ENCODE measurements at places on chromosomes 7 and 10. TPM values are rescaled to one million over a fixed set of nuclear protein-coding genes. Genes with fewer than 3 reads are reported as not detected.

- DNase-seq, result no peak
These were observed 206.2 kb downstream of the TMEM178B start for GRCh38 chr7:141280100-141280499.

GRCh38 chr10:112373912-112374338, at the start of gene ACSL5:
Gene ACSL5, plus strand, starts transcription at chr10:112374116. Its CDS starts 20,831 bp downstream, at chr10:112394947.
- peak; percentile 86 for DNase-seq

DNA sequence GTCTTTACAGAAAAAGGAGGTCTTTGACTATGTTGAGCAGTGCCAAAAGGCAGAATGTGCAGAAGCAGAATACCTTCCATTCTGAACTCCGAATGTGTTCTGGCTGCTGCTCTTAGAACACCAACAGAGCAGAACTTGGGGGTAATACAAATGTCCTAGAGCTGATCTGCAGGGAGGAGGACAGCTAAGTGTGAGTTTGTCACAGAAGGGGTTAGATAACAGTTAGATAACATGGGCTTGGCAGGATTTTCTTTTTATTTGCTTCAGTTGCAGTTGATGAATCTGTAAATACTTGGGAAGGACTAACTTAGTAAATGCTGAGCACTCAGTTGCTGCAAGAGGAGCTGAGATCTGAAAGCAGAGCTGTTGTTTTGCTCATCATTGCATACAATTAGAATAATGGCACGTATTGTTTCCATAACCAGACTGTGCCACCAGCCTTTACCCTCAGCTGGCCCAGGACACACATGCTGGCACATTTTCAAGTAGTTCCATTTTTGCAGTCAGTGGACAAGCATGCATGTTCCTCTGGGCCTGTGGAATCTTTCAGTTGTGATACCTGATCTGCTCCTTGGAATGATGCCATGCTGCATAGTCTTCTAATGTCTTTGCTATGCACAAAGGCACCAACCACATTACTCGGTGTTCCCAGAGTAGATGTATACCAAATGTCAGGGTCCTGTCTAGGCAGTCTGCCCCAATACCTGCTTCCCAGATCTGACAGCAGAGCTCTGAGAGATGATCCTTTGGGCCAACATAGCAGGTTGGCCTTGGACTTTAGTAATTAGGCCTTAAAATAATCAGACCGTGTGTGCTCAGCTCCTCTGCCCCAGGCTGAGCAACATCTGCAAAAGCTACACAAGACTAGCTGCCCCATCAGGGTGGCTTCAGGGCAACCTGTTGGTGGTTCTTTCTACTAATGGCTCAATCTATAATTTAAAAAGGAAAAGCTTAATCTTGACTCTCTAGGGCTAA, 55.7 kb downstream of the GSDME start:
- no peak for DNase-seq

DNA sequence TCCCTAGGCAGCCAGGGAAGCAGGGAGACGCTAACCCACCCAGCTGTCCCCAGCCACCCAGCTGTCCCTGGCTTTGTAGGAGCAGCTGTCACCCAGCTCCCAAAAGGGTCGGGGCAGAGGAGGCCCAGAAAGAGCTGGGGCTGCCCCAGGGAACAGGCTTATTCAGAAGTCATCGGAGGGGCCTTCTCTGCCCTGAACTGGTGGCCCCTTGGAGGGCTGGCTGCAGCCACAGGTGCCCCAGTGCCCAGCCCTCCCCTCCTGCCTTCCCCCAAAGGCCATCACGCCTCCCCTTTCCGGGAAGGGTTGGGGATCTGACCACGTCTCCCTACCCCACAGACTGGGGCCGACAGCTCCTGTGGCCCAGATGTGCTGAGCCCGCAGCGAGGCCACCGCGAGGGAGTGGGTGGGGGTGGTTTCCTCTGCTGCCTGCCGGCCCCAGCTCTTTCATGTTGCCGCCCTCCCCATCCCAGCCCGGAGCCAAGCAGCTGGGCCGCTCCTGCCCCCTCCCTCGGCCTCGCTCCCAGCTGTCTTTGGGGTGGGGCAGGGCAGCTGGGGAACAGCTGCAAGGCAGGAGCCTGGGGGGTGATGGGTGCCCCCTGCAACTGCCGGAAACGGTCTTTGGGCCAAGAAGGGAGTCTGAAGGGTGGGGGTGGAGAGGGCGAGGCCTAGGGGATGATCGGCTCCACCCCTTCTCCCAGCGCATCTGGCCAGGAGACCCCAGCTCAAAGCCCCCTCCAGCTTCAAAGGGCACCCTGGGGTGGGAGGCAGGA, 16.8 kb downstream of the TRIM8 start:
- DNase-seq, result peak; percentile 76

DNA sequence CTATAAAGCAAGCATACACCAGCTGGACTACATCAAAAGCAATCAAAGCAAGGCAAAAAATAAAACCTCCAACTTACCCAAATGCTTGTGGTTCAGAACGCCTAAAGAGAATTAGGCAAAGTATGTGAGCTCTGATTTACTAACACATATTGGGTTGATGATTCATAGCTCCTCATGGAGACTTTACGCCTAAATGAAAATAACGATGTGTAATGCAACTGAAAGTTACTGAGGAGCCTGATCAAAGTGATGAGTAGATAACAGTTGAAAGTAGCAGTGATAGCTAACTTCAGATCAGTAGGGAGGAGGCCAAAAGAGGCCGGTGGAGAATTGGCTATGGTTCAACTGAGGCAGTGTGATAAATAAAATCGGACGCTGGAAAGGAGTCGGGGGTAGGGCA, 85.0 kb downstream of the MPP7 start:
- DNase-seq, result no peak

- DNase-seq, result no peak
These were observed 61.3 kb downstream of the SKIDA1 start for GRCh38 chr10:21464134-21464533.

GRM3 gene
- not detected for polyA plus RNA-seq

CNTNAP2 gene
- 1.3 TPM for polyA plus RNA-seq

INHBA gene
- polyA plus RNA-seq, result 0.27 TPM
